ENCODE measurements at places on chromosomes 7 and 10. TPM values are rescaled to one million over a fixed set of nuclear protein-coding genes. Genes with fewer than 3 reads are reported as not detected.

PILRB gene
- total RNA-seq: 14.3 TPM

CFAP43 gene
- 0.07 TPM for total RNA-seq

DNA sequence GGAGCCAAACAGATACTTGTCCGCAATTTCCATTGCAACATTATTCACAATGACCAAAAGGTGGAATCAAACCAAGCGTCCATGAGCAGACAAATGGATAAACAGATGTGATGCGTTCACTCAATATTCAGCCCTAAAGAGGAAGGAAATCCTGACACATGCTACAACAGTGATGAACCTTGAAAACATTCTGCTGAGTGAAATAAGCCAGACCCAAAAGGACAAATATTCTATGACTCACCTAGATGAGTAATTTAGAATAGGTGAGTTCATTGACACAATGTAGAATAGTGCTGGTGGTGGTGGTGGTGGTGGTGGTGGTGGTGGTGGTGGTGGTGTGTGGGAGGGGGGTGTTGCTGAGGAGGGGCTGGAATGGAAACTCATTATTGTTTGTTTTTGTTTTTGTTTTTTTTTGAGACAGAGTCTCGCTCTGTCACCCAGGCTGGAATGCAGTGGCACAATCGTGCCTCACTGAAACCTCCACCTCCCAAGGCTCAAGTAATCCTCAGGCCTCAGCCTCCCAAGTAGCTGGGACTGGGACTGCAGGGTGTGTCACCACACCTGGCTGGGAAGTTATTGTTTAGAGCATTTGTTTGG, 28.6 kb downstream of the SMKR1 start:
- peak; percentile 68 for DNase-seq

- no peak for DNase-seq
Measured at GRCh38 chr10:60280475-60280874, 109.2 kb downstream of the ANK3 start.

Measured in A172 (cell line).